ENCODE measurements at places on chromosomes 1 and 21. TPM values are rescaled to one million over a fixed set of nuclear protein-coding genes. Genes with fewer than 3 reads are reported as not detected.

- DNase-seq = peak; percentile 87
Observed at GRCh38 chr1:186620566-186621350, 59.5 kb downstream of the PTGS2 start.

- no peak for DNase-seq
Observed at GRCh38 chr1:182569939-182570610, 19.0 kb downstream of the RNASEL start.

DNA sequence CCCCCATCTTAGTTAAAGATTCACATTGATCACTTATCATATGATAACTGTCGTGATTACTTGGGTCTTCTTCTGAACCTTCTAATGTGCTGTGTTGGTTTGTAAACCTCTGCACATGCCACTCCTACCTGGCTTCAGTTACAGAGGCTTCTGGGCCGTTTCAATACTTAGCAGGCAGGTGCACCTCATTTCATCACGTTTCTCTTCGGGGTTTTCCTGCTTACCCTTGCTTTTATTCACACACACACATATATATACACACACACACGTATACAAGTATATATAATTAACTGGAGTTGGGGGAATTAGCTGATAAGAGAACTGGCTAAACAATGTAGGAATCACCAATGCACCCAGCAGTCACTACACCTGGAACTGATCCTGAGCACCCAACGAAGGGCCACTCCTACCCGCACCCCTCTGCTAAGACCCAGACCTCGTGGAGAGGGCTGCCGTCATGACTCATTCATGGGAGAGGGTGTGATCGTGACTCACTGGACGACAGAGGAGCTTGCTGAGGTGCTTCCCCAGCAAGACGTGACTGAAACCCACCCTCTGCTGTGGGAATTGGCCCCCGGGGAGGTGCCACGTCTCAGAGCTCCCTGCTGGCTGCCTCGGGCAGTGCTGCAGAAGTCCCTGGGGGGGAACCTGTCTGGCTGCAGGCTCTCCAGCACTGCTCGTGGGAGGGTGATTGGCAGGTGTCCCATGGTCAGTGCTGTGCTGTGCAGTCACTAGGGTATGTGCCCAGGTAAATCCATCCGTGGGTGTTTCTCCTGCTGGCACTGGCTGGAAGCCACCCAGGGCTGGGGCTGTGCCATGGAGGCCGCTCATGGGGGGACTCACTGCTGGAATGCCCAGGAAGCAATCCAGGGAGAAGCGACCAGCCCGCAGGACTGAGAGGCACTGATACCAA lies 166.6 kb downstream of the DYRK1A start:
- DNase-seq = peak; percentile 89

DNA sequence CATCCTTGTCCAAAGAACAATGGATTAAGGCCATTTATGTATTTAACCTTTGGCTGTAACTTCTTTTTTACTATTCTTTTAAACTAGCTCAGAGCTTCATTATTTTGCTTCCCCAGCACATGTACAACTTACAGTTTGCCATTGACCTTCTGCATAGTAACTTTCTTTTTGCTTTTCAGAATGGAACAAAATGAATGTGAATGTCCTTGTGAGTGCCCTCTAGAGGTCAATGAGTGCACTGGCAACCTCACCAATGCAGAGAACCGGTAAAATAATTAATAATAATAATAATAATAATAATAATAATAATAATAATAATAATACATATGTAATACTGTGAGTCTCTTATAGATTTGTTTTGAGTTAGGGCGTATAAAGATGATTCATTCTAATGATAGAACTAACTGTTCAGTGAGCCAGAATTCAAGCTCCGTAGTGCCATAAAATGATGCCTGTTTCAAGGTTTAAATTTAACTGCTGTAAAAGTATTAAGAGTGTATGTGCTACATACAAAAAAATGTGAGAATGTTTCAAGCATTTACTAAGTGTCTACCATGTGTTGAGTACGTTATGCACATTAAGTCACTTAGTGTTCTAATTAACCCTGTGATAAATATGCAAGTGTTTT lies 69.0 kb upstream of the RAVER2 start:
- DNase-seq = no peak

DNA sequence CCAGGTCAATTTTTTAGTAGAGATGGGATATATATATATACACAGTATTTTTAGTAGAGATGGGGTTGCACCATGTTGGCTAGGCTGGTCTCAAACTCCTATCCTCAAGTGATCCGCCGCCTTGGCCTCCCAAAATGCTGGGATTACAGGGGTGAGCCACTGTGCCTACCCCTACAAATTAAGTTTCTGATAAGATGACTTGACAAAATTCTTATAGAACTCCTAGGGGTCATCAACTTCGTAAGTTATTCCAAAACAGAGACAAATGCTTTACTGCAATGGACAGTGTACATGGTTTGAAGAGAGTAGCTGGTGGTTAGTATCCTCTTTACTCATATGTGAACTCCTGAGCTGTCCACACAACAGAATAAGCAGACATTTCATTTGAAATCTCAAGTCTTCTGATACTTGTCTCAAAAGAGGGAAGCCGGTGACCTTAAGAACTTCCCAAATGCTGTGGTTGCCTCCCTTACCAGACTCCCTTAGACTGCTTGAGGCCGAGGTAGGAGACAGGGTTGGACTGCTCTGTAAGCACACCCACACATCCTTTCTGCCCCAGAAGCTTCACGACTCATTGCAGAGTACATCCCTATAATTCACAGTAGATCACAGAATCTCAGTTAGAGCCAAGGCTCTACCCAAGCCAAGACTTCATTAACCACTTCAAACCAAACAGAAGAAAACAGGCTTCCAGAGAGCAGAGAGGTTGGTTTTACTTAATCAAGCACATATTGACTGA lies 244.1 kb upstream of the IRF2BP2 start:
- DNase-seq = no peak

DNA sequence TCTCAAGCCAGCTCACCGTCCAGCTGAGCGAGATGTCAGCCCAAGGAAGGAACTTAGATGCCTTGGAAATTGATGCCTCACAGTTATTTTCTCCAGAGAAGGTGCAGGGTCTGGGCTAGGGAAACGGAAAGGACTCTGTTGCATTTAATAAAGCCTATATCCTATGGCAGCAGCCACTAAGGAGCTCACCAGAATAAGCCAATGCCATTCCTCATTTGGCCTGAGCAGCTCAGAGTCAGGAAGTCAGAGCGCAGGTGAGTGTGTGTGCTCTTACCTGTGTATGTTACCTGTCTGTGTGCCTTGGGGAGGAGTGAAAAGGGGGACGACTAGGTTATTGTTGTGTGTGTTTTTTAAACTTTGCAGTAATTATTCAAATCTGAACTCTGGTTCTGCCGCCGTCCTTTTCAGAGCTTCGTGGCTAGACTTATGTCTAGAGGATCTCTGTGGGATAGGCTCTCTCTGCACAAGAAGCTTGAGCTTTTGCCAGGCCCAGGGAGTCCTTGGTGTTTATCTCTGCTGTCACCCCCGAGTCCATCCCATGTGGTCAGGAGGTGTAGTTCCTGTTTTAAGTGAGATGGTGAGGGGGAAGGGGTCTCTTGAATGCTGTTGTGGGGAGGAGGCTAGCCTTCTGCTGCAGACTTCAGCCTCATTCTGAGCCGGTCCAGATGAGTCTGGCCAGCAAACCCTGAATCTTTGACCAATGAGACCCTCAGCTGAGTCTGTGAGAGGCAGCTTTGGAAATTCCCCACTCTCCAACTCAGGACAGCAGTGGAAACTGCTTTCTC lies 2.4 kb downstream of the TMCC2 start:
- no peak for DNase-seq

- no peak for DNase-seq
Observed at GRCh38 chr1:228818296-228818695, 83.0 kb downstream of the RHOU start.

- peak; percentile 82 for DNase-seq
Observed at GRCh38 chr1:28971980-28972771, 57.8 kb downstream of the EPB41 start.

- no peak for DNase-seq
Observed at GRCh38 chr1:213119794-213120193, 68.8 kb downstream of the RPS6KC1 start.

DNA sequence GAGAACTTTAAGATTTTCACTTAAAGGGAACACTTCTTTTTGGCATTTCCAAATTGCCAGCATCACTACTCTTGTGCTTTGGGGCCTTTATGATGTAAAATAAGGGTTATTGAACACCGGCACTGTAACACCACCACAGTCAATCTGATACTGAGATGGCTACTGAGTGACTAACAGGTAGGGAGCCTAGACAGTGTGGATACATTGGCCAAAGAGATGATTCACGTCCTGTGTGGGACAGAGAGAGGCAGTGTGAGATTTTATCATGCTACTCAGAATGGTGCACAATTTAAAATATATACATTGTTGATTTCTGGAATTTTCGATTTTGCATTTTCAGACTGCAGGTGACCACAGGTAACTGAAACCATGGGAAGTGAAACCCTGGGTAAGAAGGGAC lies 261.6 kb downstream of the SPATA17 start:
- DNase-seq = peak; percentile 20

GRCh38 chr1:30928789-30929134 lies 20.2 kb upstream of the SDC3 start:
- no peak for DNase-seq

DNA sequence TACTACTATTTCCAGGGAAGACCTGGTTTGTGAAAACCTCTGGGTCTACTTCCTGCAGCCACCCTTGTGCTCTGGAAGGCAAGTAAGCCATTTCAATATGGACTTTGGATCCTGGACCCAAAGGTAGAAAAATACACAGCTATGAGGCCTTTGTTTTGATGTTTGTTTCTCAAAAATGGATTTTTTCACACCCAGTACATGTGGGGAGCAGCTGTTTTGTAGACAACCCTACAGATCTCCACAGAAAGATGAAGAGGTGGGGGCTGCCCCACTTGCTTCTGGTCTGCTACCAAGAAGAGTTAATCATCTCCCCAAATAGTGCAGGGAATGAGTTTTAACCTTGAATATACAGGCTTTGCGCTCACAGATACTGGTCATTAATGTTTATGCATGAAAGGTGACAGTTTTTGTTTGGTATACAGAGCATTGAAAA lies 29.2 kb downstream of the ZNF281 start:
- no peak for DNase-seq

GRCh38 chr1:30615076-30615795 lies 108.1 kb downstream of the MATN1 start:
- no peak for DNase-seq

DNA sequence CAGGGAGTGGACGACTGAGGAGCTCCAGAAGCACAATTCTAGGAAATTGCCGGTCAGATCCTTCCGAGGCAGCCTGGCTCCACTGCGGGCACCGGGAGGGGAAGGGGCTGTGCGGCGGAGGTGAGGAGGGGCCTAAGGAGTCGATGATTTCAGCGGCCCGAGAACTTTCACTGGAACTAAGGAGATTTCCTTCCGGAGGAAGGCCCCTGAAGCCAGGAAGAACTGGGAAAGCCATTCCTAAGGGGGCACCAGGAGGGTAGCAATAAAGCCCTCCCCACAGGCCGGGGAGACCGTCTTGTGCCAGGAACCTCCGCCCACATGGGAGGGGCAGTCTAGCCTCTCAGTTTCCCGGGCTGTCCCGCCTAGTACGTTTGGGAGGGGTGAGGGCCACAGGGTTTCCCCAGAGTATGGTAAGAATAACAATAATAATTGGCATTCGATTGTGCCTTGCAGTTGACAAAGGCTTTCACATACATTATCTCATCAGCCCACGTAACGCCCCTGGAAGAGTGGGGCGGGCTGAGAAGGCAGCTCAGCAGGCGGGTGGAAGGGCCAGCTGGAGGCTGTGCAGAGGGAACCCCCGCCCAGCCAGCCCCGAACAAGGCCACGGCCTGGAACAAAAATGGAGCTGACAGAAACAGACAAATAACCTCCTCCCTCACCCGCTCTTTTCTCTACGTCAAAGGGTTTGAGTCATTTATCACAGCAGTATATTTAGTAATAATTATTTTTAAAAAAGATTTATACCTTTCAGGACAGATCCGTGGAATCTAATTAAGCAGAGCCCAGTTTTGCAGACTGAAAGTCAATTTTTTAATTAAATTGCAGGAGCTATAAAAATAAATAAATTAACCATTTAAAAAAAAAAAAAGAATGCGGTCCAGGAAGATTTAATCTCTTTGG lies 19.8 kb downstream of the NPR1 start:
- no peak for DNase-seq

- no peak for DNase-seq
Observed at GRCh38 chr1:116001739-116002487, 25.6 kb downstream of the SLC22A15 start.

DNA sequence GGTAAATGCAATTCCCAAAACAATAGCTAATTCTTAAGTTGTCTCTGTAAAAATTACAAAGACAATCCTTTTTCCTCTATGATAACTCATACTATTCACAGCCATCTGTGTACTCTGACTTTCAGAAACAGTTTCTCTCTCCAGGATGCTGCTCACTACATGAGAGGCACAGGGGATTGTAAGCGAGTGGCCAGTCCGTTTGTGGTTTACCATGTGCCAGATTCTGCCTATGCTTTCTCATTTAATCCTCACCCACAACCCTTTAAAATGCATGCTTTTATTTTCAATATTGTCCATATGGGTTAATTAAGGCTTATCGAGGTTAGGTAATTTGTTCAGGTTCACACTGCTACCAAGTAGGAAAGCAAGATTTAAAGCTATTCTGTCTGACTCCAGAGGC lies 23.0 kb downstream of the RGS1 start:
- no peak for DNase-seq

DNA sequence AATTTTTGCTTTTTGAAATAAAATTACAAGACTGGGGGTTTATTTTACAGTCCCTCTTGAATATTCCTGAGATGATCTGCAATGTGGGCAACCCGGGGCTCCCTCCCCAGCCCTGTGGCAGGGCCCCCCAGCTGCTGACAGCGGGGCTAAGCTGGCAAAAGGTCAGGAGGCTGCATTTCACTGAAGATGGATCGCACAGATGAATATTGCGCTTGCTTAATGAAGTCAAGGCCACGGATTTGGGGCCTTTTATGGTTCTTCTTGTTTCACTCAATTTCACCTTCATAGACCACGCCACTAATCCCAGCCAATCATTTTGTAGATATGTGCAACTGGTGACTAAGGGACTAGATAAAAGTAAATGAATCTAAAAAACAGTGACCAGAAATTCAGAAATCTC lies 50.8 kb upstream of the SLC22A15 start:
- no peak for DNase-seq

The CCNL2 gene
- 81.7 TPM for total RNA-seq

The SH2D1B gene
- 1.1 TPM for total RNA-seq

The SLC22A15 gene
- total RNA-seq = 7.0 TPM

The SLC5A9 gene
- total RNA-seq = not detected

The KCNJ15 gene
- total RNA-seq = 35.4 TPM

The SPRR3 gene
- total RNA-seq = not detected

The CCDC181 gene
- total RNA-seq = 8.5 TPM

The MARK1 gene
- total RNA-seq = 6.6 TPM

The SERPINC1 gene
- not detected for total RNA-seq

The DNASE2B gene
- total RNA-seq = not detected

The TAS1R3 gene
- total RNA-seq = under 0.01 TPM
